ENCODE measurements at places on chromosomes 11 and 22.

GRCh38 chr11:131744847-131745246, 374.4 kb downstream of the NTM start:
- no peak for DNase-seq

DNA sequence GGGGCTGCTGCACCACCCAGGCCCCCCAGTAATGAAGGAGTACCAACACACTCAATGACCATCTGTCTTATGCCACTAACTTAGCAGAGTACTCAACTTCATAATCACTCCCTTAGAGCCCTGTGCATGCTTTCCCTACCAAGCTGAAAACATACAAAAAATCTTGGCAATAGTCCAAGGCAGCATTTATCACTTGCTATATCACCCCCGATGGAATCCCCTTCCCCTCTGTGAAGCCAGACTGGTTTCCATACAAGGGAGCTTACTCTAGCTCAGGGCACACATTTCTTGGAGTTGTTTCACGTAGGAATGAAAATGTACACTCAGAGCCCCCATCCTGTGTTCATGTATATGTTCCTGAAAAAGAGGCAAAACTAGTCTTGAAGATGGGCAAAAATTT, 301.3 kb upstream of the TENM4 start:
- no peak for DNase-seq

DNA sequence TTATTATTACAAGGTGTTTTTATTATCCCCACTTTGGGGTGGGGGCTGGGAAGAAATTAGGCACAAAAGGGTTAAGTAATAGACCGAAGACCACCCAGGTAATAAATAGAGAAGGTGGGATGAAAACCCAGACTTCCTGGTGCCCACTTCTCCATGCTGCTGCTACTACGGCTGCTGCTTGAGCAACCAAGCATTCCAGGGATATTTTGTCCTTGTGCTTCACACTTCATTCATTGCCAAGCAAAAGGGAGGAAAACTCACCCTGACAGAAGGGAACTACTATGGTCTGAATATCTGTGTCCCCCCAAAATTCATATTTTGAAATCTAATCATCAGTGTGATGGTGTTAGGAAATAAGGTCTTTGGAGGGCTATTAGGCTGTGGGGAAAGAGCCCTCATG, 470.9 kb upstream of the API5 start:
- no peak for DNase-seq

- DNase-seq, result peak; percentile 21
Observed at GRCh38 chr11:12642040-12642439, 32.2 kb upstream of the TEAD1 start.

DNA sequence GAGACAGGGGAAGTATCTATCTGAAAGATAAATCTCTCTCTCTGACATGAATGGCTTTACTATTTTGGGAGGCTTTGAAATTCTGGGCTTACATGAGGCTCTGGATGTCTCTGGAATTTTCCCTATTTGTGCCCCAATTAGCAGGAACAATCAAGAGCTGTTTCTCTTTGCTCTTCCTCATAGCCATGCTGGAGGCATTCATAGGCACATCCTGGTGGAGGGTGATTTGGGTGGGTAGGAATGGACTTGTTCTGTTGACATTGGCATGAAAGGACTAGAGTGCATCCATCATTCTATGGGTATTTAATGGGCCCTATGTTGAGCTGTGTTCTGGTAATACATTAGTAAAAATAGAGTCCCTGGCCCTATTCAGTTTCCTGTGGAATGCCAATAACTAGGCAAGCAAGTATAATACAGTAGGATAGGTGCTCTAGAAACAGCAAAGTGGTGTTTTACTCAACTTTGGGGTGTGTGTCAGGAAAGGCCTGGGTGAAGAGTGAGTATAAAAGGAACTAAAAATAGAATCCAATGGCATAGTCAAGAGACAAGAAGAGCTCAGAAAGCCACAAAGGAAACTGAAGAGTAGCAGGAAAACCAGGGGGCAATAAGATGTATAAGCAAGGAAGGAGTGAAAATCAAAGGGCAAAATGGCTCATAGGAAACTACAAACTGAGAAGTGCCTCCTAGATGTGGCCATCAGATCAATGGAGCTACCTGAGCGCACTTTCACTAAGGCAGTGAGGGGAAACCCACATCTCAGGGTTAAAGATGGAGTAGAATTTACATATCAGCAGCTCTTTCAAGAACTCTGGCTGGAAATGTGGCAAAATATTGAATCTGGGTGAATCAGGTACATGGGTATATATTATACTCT, 45.0 kb downstream of the CWC15 start:
- no peak for DNase-seq

DNA sequence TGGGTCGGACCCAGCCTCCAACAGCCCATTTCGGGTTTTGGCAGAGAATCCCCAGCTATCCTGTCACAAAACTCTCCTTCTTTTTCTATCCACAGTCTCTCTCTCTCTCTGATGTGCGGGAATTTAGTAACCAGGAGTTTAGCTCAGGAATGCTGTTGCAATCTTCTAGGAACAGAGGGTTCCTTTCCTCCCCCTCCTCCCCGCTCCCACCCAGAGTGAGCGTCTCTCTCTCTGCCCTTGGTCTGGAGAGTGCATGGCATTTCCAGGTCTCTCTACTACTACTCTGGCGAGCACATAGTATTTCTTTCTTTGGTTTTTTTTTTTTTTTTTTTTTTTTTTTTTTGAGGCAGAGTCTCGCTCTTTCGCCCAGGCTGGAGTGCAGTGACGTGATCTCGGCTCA, 17.7 kb downstream of the APIP start:
- no peak for DNase-seq

- DNase-seq, result no peak
Observed at GRCh38 chr11:78822931-78823423, 248.3 kb upstream of the NARS2 start.

GRCh38 chr11:85281550-85281949, 345.6 kb downstream of the DLG2 start:
- no peak for DNase-seq

DNA sequence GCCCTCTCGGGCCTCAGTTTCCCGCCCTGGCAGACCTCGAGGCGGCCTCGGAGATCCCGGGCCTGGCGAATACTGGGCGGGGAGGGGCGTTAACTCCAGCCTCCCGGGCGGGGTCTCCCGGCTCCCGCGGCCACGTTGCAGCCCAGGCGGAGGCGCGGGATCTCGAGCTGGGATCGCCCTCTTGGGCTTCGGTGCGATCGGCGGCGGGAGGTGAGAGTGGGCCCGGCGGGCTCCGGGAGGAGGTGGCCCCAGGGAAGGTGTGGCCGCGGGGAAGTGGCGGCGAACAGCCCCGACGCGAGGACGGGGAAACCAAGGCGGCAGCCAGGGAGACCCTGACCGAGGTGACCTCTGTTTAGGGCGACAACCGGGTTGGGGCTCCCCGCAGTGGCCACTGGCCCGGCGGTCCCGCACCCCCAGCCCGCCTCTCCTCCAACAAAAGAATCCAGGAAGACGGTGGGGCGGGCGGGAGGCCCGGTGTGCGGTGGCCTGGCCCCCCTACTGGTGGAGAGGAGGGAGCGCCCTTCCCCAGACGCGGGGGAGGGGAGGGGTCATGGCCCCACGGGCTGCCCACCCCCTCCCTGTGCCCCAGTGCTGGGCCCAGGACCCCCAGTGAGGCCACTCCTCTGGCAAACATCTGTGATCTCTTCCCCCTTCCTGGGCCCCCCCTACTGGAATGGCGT, at the start of gene PHETA2:
Gene PHETA2, plus strand, starts transcription at position 117 of the 680 bp plus-strand sequence. CDS start 3,046 bp downstream, outside the sequence.
- peak; percentile 54 for DNase-seq

GRCh38 chr11:113481672-113482071, 6.5 kb upstream of the DRD2 start:
- DNase-seq, result no peak

- no peak for DNase-seq
Observed at GRCh38 chr11:1532606-1533341, 39.3 kb downstream of the DUSP8 start.

- no peak for DNase-seq
Observed at GRCh38 chr11:43788421-43788820, 92.2 kb upstream of the ALKBH3 start.

- peak; percentile 68 for DNase-seq
Observed at GRCh38 chr22:27918341-27919221, 475 bp downstream of the PITPNB start.

- peak; percentile 21 for DNase-seq
Observed at GRCh38 chr11:94521684-94522083, 9.4 kb downstream of the C11orf97 start.

DNA sequence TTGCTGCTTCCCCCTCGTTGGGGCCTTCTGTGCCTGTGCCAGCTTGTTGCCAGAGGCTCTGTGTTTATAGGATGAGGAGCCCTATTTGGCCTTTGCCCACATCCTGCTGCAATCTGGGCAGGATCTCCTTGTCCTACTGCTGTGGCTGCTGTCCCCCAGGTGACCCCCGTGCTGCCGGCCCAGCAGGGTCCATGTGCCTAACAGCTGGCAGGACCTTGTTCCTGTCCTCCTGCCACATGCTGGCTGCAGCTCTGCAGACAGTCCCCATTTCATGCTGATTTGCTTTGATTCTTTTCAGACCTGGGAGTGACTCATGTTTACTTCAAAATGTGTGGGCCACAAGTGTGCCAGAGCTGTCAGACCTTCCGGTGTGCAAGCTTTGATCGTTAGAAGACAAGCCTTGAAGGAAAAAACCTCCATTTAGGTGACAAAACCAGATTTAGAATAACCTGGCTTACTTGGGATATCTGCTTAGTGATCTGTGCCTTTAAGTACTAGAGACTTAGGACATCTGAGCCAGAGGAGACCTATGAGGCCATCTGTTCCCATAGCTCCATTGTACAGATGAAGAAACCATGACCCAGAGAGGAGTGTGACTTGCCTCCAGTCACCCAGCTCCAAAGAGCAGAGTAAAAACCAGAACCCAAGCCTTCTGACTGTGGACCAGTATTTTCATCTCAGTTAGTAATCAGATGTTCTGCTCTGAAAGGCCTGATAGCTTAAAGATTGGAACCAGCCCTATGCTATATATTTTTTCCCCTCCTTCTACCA, 11.1 kb downstream of the NAV2 start:
- no peak for DNase-seq

- peak; percentile 51 for DNase-seq
Observed at GRCh38 chr11:130213143-130213978, 53.8 kb downstream of the ST14 start.

GRCh38 chr11:65047581-65048422, 6.8 kb downstream of the SAC3D1 start:
- no peak for DNase-seq

DNA sequence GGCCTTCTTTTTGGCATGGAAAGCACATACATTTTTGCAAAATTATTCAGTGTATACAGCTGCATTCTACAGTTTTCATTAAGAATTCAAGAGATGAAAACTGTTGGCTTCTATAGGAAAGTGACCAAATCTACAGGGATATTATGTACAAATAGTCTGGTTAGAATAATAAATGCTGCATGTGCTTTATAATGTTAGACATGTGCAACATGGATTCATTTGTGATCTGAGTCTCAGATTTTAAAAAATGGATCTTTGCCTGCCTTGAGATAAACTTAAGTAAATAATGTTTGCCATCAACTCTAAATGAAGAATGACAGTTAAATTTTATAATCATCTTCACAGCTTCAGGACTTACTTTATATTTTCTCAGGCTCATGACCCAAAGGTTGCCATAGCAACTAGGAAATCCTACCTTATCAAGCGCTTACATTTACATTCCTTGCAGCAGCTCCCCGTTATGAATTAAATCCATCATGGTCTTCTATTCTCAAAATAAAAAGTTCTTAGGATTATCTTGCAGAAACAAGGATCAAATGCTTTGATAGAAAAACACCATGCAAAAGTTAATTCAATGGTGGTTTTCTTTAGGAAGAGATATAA, 200.2 kb downstream of the CADM1 start:
- DNase-seq, result no peak

GRCh38 chr11:114321621-114322257, 25.5 kb downstream of the NNMT start:
- DNase-seq, result no peak

DNA sequence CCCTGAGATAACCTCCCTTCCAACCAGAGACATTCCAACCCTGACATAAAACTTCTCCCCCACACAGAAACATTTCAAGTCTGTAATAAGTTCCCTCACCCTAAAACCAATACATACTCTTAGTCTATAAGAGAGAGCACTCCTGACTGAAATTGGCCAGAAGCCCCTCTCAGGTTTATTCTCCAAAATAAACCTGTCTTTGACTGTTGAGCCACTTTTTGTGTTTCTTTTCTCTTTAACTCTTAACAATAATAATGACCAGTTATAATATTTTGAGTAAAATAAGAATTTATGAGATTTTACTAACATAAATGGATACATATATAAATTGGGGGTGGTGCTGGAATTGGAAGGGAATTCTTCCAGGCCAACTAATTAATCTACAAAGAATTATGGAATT, 93.6 kb downstream of the GRM5 start:
- DNase-seq, result no peak

DNA sequence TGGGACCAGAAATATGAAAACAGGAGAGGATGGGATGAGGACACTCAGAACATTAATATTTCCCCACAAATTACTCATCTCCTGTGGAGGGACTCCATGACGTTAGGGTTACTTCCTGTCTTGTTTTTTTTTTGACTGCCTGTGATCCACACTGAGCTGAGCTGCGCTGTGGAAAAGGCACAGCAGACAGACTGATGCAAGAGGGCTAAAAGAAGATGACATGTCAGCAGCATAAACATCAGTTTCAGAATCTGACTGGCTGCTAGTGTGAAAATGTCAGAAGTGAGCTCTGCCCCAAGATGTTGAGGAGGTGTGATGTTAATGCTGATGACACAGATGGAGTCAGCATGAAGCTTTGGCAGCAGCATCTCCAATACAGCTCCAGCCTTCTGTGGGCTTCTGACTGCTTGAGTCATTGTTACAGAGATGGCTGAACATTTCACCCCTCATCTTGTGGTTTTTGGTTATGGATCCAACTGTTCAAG, 286.8 kb downstream of the BLID start:
- DNase-seq, result no peak

DNA sequence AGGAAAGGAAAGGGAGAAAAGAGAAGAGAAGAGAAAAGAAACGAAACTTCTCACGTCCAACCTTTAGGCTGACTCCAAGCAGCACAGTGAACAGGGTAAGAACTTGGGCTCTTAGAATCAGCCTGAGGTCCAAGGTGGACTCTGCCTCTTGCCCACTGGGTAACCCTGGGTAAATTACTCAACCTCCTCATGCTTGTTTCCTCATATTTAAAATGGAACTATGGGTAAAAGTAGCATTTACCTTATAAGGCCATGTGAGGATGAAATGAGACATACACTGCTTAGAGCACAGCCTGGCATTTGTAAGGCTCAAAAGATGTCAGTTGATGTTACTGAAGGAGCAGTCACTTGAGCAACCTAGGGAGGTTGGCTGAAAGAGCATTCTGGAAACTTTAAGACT, 107.9 kb downstream of the C11orf58 start:
- DNase-seq, result no peak

DNA sequence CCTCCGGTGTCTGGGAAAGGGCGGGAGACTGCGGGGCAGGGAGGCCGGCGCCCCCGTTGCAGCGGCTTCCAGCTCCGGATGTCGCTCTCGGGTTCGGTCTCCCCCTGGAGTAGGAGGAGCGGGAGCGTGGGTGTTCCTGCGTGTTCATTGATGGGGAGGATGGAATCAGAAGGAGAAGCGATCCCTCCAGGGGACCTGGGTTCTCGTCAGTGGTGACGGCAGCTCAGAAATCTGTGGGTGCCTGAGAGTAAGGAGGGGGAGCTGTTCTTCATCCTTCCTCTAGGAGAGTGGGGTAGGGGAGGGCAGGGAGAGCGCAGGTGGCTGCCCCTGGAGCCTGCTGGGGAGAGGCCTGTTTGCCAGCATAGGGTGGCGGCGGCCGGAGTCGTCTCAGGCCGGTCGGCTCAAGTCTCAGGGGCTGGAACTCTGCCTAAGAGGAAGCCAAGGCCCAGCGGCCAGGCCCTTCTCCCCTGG, 1.1 kb downstream of the UBASH3B start:
- DNase-seq, result peak; percentile 4

GRCh38 chr11:114382509-114382908, 17.8 kb downstream of the C11orf71 start:
- DNase-seq, result no peak
